ENCODE measurements at places on chromosomes 6 and 20. TPM values are rescaled to one million over a fixed set of nuclear protein-coding genes. Genes with fewer than 3 reads are reported as not detected.

DNA sequence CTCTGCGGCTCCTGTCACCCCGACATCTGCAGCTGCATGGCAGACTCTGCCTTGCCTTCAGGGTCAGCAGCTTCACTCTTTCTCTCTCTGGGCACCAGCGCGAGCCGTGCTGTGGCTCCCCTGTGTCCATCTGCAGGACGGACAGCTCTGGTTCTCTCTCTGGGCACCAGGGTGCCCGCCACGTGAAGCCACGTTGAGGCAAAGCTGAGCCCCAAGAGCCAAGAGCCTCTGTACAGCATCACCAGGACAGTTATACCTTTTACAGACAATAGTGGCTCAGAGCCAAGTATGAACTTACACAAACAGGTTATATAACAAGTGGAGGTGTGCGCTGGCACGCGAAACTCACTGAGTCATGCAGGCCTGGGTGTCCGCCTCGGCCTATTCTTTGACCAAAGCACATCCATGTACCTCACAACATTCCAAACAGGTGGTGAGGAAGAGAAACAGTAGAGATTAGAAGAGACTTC, 50.8 kb downstream of the FAM50B start:
- H3K27ac ChIP-seq = no peak overlapping the region
- H3K4me3 ChIP-seq = no peak overlapping the region
- no peak for DNase-seq
- H3K27me3 ChIP-seq = no peaks in the 10 kb centered on the region
- no peaks in the 10 kb centered on the region for H3K4me1 ChIP-seq

DNA sequence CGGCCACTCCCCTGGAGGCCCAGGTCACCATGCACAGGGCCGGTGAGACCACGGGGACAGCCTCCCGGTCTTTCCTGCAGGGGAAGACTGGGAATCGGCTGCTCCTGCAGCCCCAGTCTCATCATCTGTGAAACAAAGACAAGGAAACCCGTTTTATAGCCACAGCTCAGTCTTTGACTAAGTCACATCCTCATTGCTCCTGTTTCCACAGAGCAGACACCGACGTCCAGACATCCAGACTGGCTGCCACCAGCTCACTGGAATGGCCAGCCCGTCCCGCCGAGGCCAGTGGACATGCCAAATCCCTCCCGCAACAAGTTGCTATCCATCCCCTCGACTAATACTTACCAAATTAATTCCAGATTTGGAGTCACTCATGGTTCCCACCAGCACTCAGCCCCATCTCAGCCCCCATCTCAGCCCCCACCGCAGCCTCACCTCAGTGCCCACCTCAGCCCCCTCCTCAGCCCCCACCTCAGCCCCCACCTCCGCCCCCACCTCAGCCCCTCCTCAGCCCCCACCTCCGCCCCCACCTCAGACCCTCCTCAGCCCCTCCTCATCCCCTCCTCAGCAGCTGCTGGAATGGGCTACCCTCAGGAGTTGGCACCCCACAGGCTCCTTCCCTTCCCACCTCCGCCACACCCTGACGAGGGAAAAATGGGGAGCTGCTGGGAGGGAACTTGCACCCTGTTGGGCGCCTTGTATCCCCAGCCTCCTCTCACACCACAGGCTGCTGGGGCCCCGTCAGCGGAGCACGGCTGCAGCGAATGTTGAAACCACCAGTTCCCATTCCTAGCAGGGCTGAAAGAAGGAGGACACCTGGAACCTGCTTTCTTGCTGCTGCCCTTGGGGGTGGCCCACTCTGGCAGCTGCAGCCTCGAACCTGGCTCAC, 48.7 kb downstream of the YTHDF1 start:
- no peak for DNase-seq
- no peaks in the 10 kb centered on the region for H3K27me3 ChIP-seq
- H3K36me3 ChIP-seq = no peaks in the 10 kb centered on the region
- H3K4me3 ChIP-seq = no peak overlapping the region
- no peak overlapping the region for H3K27ac ChIP-seq
- no peaks in the 10 kb centered on the region for H3K4me1 ChIP-seq

DNA sequence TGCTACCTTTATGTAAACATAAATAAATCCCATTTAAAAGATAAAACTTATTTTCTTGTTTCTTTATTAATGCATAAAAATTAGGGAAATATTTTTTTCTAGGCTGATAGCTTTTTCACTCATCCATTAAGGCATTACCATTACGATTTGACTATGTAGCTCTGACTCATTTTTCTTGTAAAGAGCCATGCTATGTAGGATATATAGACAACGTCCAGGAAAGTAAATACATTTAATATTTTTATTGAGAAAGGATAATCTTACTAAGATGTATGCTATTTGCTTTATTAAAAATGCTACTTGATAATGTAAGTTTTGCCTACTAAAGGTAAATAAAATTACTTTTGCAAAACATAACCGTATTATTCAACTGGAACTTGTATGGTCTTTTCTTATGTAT, 19.2 kb upstream of the KIAA1586 start:
- H3K27me3 ChIP-seq = no peaks in the 10 kb centered on the region
- DNase-seq = no peak
- H3K4me3 ChIP-seq = no peak overlapping the region
- H3K4me1 ChIP-seq = no peaks in the 10 kb centered on the region
- H3K27ac ChIP-seq = no peak overlapping the region

GRCh38 chr6:137657351-137657911, 163.2 kb upstream of the OLIG3 start:
- DNase-seq = no peak
- H3K36me3 ChIP-seq = no peaks in the 10 kb centered on the region
- no peak overlapping the region for H3K27ac ChIP-seq

- no peak for DNase-seq
- no peaks in the 10 kb centered on the region for H3K4me1 ChIP-seq
- no peak overlapping the region for H3K27ac ChIP-seq
- no peaks in the 10 kb centered on the region for H3K36me3 ChIP-seq
- H3K4me3 ChIP-seq = no peak overlapping the region
Measured at GRCh38 chr6:163640641-163641040, 226.1 kb downstream of the QKI start.

GRCh38 chr6:75094614-75095200, 111.1 kb downstream of the COL12A1 start:
- no peaks in the 10 kb centered on the region for H3K4me1 ChIP-seq
- no peak for DNase-seq
- no peaks in the 10 kb centered on the region for H3K27me3 ChIP-seq
- no peak overlapping the region for H3K27ac ChIP-seq
- no peak overlapping the region for H3K4me3 ChIP-seq

DNA sequence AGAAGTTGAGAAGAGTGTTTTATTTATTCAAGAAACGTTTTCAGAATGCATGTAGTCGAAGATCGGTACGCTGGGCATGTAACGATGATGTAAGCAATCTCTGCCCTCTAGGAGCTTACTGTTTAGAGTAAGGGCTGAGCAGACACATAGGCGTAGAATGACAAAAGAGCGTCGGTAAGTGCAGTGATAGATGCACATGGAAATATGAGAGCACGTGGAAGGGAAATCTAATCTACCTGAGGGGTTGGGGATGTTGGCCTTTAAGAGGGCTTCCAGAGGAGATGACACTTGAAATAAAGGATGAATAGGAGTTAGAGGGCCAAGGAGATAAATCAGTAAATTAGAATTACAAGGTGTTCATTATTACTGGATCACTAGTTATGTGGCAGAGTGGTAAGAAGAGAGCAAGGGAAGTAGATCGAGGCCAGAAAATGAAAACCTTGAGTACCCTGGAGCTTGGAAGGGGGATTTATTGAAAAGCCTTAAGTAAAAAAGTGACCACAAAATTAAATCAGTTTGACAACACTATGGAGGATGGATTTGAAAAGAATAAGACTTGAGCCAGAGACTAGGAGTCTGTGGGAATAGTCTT, 782 bp downstream of the TRMT11 start:
- H3K4me3 ChIP-seq = peak overlapping the region; percentile 76
- no peaks in the 10 kb centered on the region for H3K27me3 ChIP-seq
- H3K4me1 ChIP-seq = no peaks in the 10 kb centered on the region

DNA sequence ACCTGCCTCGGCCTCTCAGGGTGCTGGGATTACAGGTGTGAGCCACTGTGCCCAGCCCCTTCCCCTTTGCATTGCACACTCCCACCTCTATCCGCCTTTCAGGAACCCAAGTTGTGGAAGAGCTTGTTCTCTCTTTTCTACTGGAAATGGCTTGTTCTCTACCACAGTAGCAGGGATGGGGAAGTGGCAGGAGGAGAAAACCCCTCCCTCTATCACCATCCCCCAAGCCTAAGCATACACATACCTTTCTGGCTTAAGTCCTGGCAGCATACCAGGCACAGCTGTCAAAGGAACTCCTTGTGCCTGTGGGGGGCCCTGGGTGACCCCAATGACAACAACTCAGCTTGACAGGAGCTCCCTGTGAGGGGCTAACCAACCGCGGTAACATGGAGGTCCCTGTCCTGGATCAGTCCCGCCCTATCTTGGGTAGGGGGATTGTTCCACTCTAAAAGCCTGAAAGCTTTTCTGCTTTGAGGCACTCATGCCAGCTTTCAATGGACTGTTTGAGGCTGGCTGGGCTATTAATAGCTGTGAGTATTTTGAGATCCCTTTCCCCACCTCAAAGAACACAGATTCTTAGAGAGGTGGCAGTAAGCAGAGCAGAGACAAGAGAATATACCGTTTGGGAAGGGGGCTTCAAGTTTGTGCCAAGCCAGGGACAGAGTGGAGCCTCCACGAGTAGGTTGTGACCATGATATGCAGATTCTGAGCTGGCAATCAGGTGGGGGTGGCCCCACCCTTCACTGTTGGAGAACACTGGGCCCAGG, 2.3 kb downstream of the KLHDC3 start:
- H3K27me3 ChIP-seq = no peaks in the 10 kb centered on the region
- H3K4me1 ChIP-seq = peaks cover 50% of the 10 kb centered on the region
- DNase-seq = no peak
- H3K27ac ChIP-seq = no peak overlapping the region
- peaks cover 25% of the 10 kb centered on the region for H3K36me3 ChIP-seq

DNA sequence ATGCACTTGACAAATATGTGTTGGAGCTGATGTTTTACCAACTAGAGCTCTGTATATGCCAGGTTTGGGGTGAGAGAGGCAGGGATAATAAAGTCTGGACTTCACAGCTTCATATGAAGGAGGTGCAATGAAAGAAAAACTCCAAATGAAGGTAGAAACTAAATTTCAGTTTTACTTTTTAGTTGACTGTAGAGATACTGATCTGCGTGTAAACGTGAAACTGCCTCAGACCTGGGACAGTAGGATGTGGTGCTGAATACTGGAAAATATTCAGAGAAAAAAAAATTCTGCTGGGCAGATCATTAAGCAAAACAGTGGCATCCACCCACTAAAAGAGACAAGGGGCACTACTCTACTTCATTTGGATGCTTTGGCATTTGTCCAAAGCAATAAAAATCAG, 94.5 kb downstream of the BACH2 start:
- no peaks in the 10 kb centered on the region for H3K27me3 ChIP-seq
- H3K4me1 ChIP-seq = no peaks in the 10 kb centered on the region
- H3K4me3 ChIP-seq = no peak overlapping the region
- no peak overlapping the region for H3K27ac ChIP-seq
- H3K36me3 ChIP-seq = no peaks in the 10 kb centered on the region

GRCh38 chr20:15986690-15987089, 586.6 kb downstream of the KIF16B start:
- no peak overlapping the region for H3K4me3 ChIP-seq
- H3K4me1 ChIP-seq = no peaks in the 10 kb centered on the region
- no peak overlapping the region for H3K27ac ChIP-seq
- H3K27me3 ChIP-seq = no peaks in the 10 kb centered on the region
- no peaks in the 10 kb centered on the region for H3K36me3 ChIP-seq

- H3K27ac ChIP-seq = peak overlapping the region; percentile 53
- peaks cover 90% of the 10 kb centered on the region for H3K4me1 ChIP-seq
- peak; percentile 6 for DNase-seq
- peak overlapping the region; percentile 8 for H3K4me3 ChIP-seq
- no peaks in the 10 kb centered on the region for H3K27me3 ChIP-seq
Measured at GRCh38 chr6:42038811-42039408, 11.4 kb upstream of the TAF8 start.

GRCh38 chr6:7542874-7543624, 1.6 kb downstream of the DSP start:
- DNase-seq = no peak
- no peaks in the 10 kb centered on the region for H3K36me3 ChIP-seq
- peaks cover 29% of the 10 kb centered on the region for H3K27me3 ChIP-seq
- no peak overlapping the region for H3K27ac ChIP-seq
- H3K4me3 ChIP-seq = no peak overlapping the region

GRCh38 chr6:28693033-28693750, 167.5 kb downstream of the GPX5 start:
- DNase-seq = no peak
- H3K27me3 ChIP-seq = peaks cover 31% of the 10 kb centered on the region
- H3K27ac ChIP-seq = no peak overlapping the region
- H3K4me1 ChIP-seq = no peaks in the 10 kb centered on the region
- no peaks in the 10 kb centered on the region for H3K36me3 ChIP-seq

- H3K4me3 ChIP-seq = no peak overlapping the region
- no peaks in the 10 kb centered on the region for H3K4me1 ChIP-seq
- no peak for DNase-seq
- H3K27me3 ChIP-seq = no peaks in the 10 kb centered on the region
Measured at GRCh38 chr20:2397595-2398145, 17.0 kb downstream of the TGM6 start.

- H3K36me3 ChIP-seq = no peaks in the 10 kb centered on the region
- no peak for DNase-seq
- no peaks in the 10 kb centered on the region for H3K4me1 ChIP-seq
- H3K4me3 ChIP-seq = no peak overlapping the region
- no peaks in the 10 kb centered on the region for H3K27me3 ChIP-seq
Measured at GRCh38 chr20:53037621-53038020, 65.5 kb downstream of the TSHZ2 start.

DNA sequence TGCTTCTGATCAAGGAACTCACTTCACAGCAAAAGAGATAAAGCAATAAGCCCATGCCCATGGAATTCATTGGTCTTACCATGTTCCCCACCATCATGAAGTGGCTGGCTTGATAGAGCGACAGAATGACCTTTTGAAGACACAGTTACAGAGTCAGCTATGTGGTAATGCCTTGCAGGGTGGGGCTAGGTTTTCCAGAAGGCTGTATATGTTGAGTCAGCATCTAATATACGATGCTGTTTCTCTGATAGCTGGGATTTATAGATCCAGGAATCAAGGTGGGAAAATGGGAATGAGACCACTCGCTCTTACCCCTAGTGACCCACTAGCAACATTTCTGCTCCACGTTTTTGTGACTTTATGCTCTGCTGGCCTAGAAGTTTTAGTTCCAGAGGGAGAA, 220.7 kb upstream of the RSPO3 start:
- no peak for DNase-seq
- no peaks in the 10 kb centered on the region for H3K4me1 ChIP-seq
- no peaks in the 10 kb centered on the region for H3K36me3 ChIP-seq
- H3K4me3 ChIP-seq = no peak overlapping the region
- H3K27me3 ChIP-seq = no peaks in the 10 kb centered on the region

Gene HLA-DQA1
- total RNA-seq = 46.7 TPM

Gene SCUBE3
- total RNA-seq = 0.31 TPM

Gene KCNK5
- total RNA-seq = 0.16 TPM

Gene SLCO4A1
- 1.4 TPM for total RNA-seq

Gene COL12A1
- not detected for total RNA-seq

Gene OR2H1
- not detected for total RNA-seq
